ENCODE measurements at places on chromosomes 6 and 20. TPM values are rescaled to one million over a fixed set of nuclear protein-coding genes. Genes with fewer than 3 reads are reported as not detected.

The CDSN gene
- polyA plus RNA-seq = not detected

The TAAR6 gene
- not detected for polyA plus RNA-seq

The BANF2 gene
- polyA plus RNA-seq = not detected

The FNDC1 gene
- polyA plus RNA-seq = 8.2 TPM

- DNase-seq = no peak
Measured at GRCh38 chr20:2865630-2866029, 7.7 kb upstream of the PTPRA start.

GRCh38 chr20:16048876-16049275 is 524.4 kb downstream of the KIF16B start:
- no peak for DNase-seq

DNA sequence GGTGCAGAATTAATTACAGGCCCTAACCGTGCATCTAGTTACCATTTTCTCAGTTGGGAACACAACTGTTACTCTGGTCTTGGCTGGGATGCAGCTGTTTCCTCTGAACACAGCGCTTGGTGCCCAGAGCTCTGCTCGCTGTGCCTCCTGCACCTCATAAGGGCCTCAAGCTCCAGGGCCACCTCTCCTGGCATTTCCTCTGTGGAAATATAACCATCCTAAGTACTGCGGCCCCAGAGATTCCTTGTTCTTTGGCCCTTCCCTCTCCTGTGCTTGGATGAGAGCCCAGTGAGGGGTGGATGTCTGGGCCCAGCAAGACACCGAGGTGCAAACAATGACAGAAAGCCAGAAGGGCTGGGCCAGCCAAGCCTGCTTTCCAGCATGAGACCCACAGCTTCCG is 169.9 kb upstream of the CST7 start:
- DNase-seq = no peak

DNA sequence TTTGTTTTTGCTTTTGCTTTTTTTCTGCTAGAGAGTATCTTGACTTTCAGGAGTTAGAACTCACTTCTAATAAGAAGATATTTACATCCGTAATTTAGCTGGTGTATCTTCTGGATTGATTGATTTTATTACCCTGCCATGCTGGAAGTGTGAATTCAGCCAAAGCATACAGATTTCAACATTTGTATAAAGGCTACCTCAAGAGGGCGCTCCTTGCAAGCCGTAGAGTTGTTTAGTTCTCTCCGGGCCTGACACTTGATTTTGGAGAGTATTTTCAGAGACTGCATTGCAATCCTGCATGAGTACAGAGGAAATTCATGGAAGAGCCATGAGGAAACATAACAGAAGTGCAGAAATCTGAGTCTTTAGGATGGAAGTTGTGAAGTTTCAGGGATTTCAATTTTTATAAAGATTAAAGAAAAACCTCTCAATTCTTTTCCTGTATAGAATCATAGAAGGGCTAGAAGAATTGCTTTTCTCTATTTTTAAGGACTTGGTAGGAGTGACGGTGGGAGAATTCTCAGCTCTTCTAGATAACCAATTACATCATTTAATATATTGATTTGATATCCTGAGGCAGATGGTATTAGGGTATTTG is 66.7 kb upstream of the TIAM2 start:
- peak; percentile 57 for DNase-seq

- no peak for DNase-seq
Measured at GRCh38 chr20:12949429-12949980, 59.3 kb upstream of the SPTLC3 start.
